ENCODE measurements at places on chromosomes 3 and 15. TPM values are rescaled to one million over a fixed set of nuclear protein-coding genes. Genes with fewer than 3 reads are reported as not detected.

Gene DNAJA4
- 54.5 TPM for total RNA-seq

DNA sequence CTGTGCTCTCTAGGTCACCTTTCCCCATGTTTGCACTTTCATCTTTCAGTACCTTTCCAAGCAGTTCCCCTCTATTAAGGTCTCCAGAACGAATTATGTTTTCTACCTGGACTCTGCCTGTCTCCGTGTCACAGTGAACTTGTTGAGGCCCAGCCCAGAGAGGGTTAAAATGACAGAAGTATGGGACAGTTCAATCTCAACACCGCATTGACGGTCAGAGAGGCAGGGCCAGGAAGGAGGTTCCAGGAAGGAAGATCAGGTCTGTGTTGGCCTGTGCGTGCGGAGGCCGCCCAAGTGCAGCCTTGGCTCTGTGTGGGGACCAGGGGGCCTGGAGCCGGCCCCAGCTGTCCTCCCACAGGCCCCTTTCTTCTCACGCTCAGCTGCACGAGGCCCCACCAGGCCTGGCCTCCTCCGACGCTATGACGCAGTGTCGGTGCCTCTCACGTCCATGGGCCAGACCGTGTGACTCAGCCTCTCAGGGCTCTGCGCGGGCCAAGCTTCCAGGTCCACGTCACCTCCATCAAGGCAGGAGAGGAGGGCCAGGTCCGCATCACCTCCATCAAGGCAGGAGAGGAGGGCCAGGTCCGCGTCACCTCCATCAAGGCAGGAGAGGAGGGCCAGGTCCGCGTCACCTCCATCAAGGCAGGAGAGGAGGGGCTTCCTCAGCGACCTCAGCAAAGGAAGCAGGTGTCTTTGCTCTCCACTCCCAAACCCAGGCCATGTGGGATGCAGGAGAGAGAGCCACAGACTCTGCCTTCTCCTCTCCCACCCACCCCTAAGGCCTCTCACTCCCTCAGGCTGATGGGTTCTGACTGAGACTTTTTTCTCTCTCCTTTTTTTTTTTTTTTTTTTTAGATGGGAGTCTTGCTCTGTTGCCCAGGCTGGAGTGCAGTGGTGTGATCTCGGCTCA lies 83.1 kb downstream of the CPN2 start:
- no peak for DNase-seq

- no peak for DNase-seq
Observed at GRCh38 chr3:34844323-34844620, 795.1 kb upstream of the ARPP21 start.

DNA sequence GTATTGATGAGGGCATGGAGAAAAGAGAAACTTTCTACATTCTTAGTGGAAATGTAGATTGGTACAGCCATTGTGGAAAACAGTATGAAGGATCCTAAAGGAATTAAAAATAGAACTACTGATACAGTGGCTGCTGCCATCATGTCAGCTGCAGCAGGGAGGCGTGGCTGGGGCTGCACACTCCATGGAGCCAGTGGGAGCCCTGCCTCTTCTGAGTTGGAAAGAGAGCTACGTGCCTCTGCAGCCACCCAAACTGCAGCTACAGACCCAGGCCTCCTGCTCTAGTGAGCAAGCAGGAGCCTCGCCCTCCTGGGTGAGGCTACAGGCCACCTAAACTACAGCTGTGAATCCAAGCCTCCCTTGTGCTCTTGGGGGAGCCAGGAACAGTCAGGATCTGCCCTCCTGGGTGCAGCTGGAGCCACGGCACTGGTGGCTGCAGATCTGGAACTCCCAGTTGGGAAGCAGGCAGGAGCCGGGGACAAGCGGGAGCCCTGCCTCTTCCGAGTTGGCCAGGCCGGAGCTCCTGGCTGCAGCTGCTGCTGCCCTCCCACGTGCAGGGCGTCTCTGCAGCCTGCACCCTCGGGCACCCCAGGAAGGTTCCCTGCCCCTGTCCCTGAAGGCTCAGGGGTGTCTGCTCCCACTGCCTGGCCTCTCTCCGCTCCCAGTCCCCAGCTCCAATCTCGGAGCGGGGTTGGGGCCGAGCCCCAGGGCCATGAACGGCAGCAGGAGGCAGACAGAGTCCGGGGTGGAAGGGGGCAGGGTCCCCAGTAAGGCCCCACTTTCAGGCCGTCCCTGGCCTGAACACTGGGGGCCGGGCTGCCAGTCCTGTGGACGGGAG lies 64.5 kb downstream of the THBS1 start:
- DNase-seq, result no peak

- DNase-seq, result no peak
Observed at GRCh38 chr3:113133140-113133539, 78.2 kb upstream of the BOC start.

DNA sequence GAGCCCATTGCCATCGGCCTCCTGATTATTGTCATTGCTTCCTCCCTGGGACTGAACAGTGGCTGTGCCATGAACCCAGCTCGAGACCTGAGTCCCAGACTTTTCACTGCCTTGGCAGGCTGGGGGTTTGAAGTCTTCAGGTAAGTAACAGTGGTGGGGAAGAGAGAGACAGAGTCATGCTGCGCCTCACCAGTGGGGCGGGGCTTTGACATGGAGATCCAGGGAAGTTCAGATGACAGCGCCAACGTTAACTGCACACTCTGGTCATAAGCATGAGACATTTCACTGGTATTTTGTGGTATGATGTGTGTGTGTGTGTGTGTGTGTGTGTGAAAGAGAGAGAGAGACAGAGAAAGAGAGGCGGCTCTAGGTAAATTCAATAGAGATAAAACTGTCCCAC lies 41.0 kb downstream of the AQP9 start:
- DNase-seq, result no peak
